ENCODE measurements at places on chromosomes 16 and 17.

GRCh38 chr16:9447195-9447551 lies 355.7 kb downstream of the HAPSTR1 start:
- no peak for DNase-seq

DNA sequence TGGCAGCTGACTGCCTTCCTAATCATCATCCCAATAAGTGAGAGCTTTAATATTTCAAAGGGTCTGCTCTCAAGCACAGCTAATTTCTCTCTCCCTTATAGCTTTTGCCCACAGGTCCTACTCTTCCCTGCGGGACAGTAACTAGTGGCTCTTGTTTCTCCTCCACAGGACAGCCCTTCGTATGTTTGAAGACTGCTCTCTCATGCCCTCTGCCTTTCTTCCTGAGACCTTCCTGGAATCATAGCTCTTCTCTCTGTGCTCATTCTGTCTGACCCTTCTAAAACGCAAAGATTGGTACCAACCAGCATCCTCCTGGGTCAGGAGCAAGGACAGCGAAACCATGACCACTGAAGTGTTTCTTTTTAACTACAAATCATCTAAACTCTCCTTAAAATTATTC lies 168.9 kb downstream of the GRIN2A start:
- no peak for DNase-seq

GRCh38 chr16:51155199-51155607 lies 4.1 kb upstream of the SALL1 start:
- DNase-seq: no peak

GRCh38 chr16:81641395-81642106 lies 137.5 kb upstream of the PLCG2 start:
- DNase-seq: no peak

- no peak for DNase-seq
Measured at GRCh38 chr17:67315865-67316264, 50.5 kb downstream of the PSMD12 start.

DNA sequence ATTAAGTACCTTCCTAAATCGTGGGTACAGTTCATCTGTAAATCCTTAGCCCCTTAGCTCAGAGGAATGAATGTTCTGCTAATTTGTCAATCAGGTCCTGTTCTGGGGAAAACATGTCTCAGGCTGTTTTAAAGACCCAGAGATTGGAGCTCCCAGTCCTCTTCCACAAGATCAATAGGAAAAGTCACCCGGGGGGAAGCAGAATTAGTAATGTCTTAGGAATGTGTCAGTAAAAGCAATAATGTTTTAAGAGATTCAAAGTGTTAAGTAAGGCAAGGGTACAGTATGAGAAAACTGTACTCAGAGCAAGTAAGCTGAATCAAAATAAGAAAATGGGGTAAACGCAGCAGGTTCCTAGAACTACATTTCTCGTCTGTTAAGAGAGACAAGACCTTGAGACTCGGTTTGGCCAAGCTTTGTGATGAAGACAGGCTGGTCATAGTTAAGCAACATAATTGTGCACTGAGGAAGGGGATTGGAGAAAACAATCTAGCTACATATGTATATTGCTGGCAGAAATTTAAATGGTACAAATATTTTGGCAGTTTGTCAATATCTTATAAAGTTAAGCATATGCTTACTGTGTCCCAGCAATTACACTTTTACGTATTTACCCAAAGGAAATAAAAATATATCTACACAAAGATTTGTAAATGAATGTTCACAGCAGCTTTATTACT lies 192.9 kb upstream of the C17orf78 start:
- no peak for DNase-seq

GRCh38 chr16:64983963-64984362 lies 137.9 kb downstream of the CDH11 start:
- DNase-seq: no peak

- DNase-seq: no peak
Measured at GRCh38 chr16:78990309-78990701, 610.2 kb downstream of the MAF start.

- DNase-seq: no peak
Measured at GRCh38 chr16:70594569-70594968, 51.8 kb upstream of the IL34 start.

- no peak for DNase-seq
Measured at GRCh38 chr17:73492821-73493814, 151.1 kb downstream of the SDK2 start.
